ENCODE measurements at places on chromosomes 1 and 21. TPM values are rescaled to one million over a fixed set of nuclear protein-coding genes. Genes with fewer than 3 reads are reported as not detected.

The PIGC gene
- 25.6 TPM for total RNA-seq

The DYNLT4 gene
- total RNA-seq = not detected

The SPATA6 gene
- 50.1 TPM for total RNA-seq

The PATJ gene
- 5.7 TPM for total RNA-seq

The ZP4 gene
- total RNA-seq = not detected

The SH2D5 gene
- under 0.01 TPM for total RNA-seq

The S100A7A gene
- not detected for total RNA-seq

The SAMSN1 gene
- total RNA-seq = 3.1 TPM

The NUDT17 gene
- 8.9 TPM for total RNA-seq

All from skeletal muscle tissue (tissue), 5 donors.